RWPE1 (cell line): ENCODE measurements at places on chromosomes 1 and 21.

DNA sequence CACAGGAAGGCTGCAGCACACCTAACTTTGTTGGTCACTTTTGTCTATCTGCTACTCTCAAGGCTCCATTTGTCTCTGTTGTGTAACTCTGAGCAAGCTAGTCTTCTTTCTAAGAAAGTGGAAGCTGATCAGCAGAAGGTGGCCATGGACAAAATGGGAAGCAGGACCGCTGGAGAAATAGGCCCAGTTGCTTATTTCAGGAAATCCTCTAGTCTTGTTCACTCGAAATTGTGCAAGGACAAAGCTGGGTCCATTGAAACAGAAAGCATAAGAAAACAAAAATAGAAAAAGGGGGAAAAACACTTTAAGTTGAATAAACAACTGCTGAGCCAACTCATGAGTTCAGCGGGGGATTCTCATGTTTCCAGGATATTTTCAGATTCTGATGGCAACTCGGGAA, 150.1 kb downstream of the PBX1 start:
- DNase-seq = no peak

DNA sequence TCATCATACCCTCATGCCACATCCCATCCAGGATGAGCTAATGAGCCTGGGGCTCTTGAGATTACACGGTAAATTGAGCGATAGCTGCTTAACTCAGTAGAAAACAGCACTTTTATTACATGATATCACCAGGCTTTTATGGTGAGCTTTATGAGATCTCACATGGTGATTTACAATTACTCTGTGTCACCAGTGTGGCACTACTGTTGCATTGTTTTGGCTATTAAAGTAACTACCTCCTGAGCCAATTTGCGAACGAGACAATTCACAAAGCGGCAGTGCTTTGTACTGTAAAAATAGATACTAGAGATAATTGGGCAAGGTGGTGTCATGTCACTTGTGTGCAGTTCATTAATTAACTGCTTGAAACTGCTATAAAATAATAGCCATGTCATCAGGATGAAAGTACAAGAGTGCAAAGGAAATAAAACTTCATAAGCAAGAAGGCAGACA, 767.7 kb upstream of the ADGRL2 start:
- no peak for DNase-seq

- DNase-seq = no peak
Observed at GRCh38 chr21:26368591-26369320, 198.2 kb upstream of the APP start.

DNA sequence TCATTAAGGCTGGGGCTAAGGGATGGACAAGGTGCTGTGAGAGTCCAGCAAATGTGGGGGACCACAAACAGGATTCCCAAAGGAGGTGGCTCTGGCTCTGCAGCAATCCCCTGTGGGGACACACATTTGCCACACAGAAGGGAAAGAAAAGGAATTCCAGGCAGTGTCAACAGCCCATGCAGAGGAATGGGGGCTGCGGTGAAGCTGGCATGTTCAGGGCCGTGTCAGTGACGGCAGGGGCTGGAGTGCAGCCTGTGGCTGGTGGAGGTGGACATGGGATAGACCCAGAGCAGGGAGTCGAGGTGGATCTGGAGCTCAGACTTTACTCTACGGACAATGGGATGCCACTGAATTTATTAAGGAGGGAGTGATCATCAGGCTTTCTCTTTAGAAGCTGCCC, 183.2 kb downstream of the TRABD2B start:
- DNase-seq = no peak

GRCh38 chr1:48018799-48019198, 21.6 kb upstream of the TRABD2B start:
- DNase-seq = peak; percentile 71

DNA sequence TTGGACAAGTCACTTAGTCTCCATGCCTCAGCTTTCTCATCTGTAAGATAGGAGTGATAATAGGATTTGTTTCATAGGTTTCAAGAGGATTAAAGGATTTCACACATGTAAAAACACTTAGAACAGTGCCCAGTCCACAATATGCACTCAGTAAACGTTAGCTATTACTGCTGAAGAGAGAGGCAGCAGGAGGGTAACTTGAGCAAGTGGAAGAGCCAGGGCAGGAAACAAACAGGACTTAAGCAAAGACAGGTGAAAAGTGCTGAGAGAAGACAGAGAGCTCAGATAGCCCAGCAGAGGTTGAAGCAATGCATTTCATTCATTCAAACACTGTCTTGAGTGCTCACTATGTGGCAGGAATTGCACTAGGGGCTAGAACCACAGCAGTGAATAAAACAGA, 21.1 kb upstream of the H3-3A start:
- no peak for DNase-seq

DNA sequence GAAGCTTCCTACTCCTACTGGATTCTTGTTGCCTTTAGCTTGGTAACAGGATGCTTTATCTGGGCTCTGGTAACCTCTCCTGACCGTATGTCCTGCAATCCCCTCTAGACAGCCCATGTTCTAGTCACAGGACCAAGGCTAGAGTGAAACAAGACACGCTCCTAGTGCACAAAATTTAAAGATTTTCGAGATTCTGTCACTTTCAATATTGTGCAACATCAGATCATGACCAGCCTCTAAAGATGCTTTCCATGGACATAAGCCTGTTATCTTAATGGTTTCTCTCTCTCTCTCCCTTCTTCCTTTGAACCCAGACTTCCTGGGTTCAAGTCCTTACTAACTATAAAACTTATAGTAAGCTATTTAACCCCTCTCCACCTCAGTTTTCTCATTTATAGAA, 1.6 kb upstream of the LY9 start:
- DNase-seq = no peak
